Activated CD4-positive, alpha-beta T cell treated with anti-CD3 and anti-CD28 coated beads, Interleukin-2, amount 10 ng/mL, durations not matched to agents 7 days and 5 days (primary cell): ENCODE measurements at places on chromosomes 1 and 21.

- H3K27me3 ChIP-seq, result peaks cover 14% of the 10 kb centered on the region
- DNase-seq, result no peak
- peaks cover 69% of the 10 kb centered on the region for H3K36me3 ChIP-seq
- peaks cover 78% of the 10 kb centered on the region for H3K4me1 ChIP-seq
These were observed 8.0 kb downstream of the MAN1C1 start for GRCh38 chr1:25624604-25625003.

GRCh38 chr1:10662824-10663677, 133.4 kb downstream of the CASZ1 start:
- no peak for DNase-seq
- H3K4me3 ChIP-seq, result no peak overlapping the region
- no peaks in the 10 kb centered on the region for H3K27me3 ChIP-seq
- no peaks in the 10 kb centered on the region for H3K4me1 ChIP-seq
- H3K36me3 ChIP-seq, result no peaks in the 10 kb centered on the region
- no peak overlapping the region for H3K27ac ChIP-seq

GRCh38 chr1:203768256-203768655, 3.3 kb downstream of the LAX1 start:
- H3K27ac ChIP-seq, result peak overlapping the region; percentile 48
- DNase-seq, result no peak
- H3K4me1 ChIP-seq, result peaks cover 50% of the 10 kb centered on the region
- no peak overlapping the region for H3K4me3 ChIP-seq
- no peaks in the 10 kb centered on the region for H3K27me3 ChIP-seq

DNA sequence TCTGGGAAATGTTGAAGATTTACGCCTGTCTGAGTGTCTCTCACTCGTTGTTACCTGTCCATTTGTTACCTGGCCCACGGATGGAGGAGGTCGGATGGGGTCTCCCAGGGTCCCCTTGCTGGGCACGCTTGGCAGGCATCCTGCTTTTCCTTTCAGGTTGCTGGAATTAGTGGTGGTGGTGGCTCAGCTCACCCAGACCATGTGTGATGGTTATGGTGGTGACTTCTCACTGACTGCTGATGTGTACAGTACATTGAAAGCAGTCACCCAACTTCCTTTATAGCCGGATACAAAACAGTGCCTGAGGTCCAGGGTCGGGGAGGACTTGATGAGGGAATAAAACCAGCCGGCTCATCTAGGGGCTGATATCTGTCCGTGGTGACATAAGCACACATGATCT, 19.5 kb downstream of the MAPKAPK2 start:
- peak; percentile 30 for DNase-seq
- H3K36me3 ChIP-seq, result peaks cover 2% of the 10 kb centered on the region
- H3K4me1 ChIP-seq, result peaks cover 76% of the 10 kb centered on the region
- H3K4me3 ChIP-seq, result no peak overlapping the region

- no peak overlapping the region for H3K27ac ChIP-seq
- DNase-seq, result no peak
- H3K4me3 ChIP-seq, result no peak overlapping the region
- no peaks in the 10 kb centered on the region for H3K27me3 ChIP-seq
- H3K4me1 ChIP-seq, result peaks cover 13% of the 10 kb centered on the region
- H3K36me3 ChIP-seq, result peaks cover 15% of the 10 kb centered on the region
These were observed 25.1 kb downstream of the SYNJ1 start for GRCh38 chr21:32702702-32703101.

DNA sequence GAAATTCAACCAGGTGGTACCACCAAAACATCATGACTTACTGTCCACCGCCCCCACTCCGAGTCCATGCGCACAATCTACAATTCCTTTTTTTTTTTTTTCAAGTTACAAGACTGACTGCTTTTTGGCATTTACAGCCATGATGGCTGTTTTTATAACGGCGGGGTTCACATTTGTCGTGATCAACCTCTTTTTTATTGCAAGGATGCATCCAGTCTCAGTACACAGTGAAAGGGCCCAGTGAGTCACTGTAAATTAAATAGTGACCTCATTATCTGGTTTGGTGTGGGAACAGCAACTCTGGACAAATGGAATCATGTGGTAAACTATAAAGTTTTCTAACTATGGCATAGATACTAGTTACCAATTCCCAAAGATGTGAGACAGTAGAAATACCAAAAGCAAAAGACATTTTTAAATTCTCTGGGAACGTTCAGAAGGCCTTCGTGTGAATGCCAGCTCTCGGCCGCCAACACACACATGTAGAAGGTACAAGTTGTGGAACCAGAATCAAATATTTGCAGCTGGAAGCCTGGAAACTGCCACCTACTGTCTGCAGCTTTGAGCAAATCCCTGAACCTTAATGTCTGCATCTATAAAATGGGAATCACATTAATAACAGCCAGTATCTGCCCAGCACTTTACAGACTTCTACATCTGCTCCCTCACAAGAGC, 4.9 kb downstream of the GLIS1 start:
- H3K36me3 ChIP-seq, result no peaks in the 10 kb centered on the region
- H3K27me3 ChIP-seq, result peaks cover 51% of the 10 kb centered on the region
- no peak for DNase-seq
- H3K4me3 ChIP-seq, result no peak overlapping the region

DNA sequence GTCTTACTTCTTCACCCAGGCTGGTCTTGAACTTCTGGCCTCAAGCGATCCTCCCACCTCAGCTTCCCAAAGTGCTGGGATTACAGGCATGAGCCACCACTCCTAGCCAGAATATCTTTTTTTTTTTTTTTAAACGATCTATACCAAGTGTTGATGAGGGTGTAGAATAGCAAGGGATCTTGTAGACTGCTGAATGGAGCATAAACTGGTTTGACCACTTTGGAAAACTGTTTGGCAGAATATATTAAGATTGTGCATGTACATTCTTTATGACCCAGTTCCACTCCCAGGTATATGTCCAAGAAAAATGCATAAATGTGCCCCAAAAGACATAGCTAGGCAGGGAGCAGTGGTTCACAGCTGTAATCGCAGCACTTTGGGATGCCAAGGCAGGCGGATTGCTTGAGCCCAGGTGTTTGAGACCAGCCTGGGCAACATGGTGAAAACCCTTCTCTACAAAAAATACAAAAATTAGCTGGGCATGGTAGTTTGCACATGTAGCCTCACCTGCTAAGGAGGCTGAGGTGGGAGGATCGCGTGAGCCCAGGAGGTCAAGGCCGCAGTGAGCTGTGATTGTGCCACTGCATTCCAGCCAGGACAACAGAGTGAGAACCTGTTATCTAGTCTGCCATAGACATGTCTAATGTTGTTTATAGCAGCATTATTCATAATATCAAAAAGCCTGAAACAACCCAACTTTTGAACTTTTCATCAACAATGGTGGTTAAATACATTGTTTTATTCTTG, 184.0 kb downstream of the VPS13D start:
- H3K27me3 ChIP-seq, result no peaks in the 10 kb centered on the region
- peaks cover 80% of the 10 kb centered on the region for H3K36me3 ChIP-seq
- H3K27ac ChIP-seq, result no peak overlapping the region
- peaks cover 12% of the 10 kb centered on the region for H3K4me1 ChIP-seq
- no peak overlapping the region for H3K4me3 ChIP-seq
- DNase-seq, result no peak

- no peak for DNase-seq
- H3K4me1 ChIP-seq, result peaks cover 9% of the 10 kb centered on the region
- H3K27me3 ChIP-seq, result no peaks in the 10 kb centered on the region
- H3K36me3 ChIP-seq, result peaks cover 29% of the 10 kb centered on the region
- H3K4me3 ChIP-seq, result no peak overlapping the region
These were observed 103.2 kb upstream of the DMRTA2 start for GRCh38 chr1:50526431-50526830.

GRCh38 chr1:161099090-161099802, 1.1 kb downstream of the KLHDC9 start:
- no peak overlapping the region for H3K27ac ChIP-seq
- H3K4me3 ChIP-seq, result peak overlapping the region; percentile 63
- H3K36me3 ChIP-seq, result peaks cover 20% of the 10 kb centered on the region
- H3K27me3 ChIP-seq, result no peaks in the 10 kb centered on the region
- no peak for DNase-seq

DNA sequence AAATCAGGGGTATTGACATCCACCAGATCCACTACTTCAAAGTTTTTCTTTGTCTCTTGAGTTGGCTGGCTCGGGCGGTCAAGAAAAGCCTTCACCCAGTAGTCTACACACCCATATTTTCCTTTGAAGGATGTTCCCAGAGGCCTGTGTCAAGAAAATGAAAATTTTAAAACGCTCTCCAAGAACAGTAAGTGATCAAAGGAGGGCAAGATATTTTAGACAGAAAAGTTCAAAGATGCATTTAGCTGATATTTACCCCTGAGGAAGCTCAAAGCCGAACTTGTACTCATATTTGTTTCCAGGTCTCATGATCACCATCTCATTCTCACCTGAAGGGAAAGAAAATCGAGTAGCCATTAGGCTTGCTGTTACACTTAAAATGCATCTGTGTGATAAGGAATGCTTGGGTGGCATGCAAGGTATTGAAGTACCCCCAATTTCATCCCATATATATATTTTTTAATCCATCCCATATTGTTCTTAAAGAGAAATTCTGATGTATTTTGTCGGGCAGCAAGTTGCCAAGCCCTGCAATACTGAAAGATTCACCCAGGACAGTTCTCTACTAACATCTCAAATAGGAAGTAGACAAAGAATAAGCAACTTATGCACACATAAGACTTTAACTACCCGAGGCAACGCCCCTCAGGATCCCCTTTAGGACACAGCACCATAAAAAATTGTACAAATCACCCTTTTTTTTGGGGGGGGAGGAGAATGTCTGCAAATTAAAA, 1.1 kb downstream of the TXNIP start:
- peak overlapping the region; percentile 99 for H3K27ac ChIP-seq
- peaks cover 55% of the 10 kb centered on the region for H3K36me3 ChIP-seq
- H3K27me3 ChIP-seq, result no peaks in the 10 kb centered on the region
- DNase-seq, result no peak

DNA sequence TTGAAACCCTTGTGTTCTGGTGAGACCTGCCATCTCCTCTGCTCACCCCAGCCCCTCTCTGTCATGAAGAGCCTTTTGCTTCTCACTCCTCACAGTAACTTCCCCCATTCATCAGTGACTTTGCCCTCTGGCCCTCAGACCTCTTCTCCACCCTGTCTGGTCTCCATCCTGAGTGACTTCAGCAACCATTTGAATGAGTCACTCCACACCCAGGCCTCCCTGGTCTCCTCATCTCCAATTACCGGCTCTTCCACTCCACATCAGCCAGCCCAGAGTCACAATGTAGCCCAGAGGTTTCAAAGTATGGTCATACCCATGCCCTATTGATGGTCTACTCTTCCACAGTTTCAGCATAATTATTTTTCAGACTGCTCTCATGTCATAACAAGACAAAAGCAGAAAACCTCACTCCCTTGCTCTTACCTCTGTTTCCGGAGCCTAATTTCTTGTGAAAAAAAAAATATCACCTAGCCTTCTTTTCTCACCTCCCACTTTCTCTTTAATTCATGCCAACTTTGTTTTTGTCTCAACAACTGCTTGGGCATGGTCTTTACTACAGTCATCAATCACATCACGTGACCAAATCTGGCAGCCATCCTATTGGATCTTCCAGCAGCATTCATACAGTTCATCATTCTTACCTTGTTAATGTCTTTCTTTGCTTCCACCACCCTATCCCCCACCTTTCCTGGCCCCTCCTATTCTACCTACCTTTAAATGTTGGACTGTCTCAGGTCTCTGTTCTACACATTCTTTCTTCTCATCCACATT, 35.6 kb upstream of the NEK7 start:
- H3K27me3 ChIP-seq, result peaks cover 3% of the 10 kb centered on the region
- no peak for DNase-seq
- no peak overlapping the region for H3K4me3 ChIP-seq
- H3K4me1 ChIP-seq, result no peaks in the 10 kb centered on the region
- H3K27ac ChIP-seq, result no peak overlapping the region

DNA sequence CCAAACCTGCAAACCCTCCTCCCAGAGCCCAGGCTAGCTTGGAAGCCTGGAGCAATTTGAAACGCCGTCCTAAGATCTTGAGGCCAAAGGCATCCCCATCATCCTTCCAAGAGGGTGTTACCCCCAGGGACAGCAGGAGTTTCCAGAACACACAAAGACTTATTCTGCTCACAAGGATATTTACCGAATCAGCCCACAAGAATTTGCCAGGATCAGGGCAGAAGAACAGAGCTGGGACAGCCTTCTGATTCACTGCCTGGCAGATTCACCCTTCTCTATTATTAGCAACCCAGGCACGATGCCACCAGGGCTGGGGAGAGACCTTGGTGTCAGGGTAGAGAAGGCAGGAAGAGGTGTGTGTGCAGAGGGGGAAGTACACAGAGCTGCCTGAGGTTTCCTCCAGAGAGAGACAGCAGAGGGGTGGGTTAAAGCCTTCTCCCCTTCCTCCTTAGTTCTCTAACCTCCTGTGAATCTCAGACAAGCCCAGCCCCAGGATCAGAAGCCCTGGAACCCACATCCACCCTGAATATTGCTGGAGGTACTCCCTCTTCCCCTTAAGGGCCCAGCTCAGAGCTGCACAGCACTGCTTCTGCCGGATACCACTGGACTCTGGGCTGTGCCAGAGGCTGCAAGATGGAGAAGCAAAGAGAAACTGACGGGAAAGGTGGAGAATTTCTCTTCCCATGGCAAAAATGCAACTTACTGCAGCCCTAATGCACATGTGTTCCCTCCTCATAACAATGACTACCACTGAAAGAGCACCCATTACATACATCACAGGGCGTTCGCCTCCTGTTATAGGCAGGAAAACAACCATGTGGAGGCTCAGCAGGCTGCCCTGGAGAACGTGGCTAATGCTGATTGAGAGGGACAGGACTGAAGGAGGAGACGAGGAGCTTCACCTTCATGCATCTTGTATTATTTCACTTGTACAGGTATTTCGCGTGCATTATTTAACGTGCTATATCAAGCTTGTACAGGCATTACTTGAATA, 61.8 kb downstream of the ITPKB start:
- H3K27me3 ChIP-seq, result no peaks in the 10 kb centered on the region
- H3K4me1 ChIP-seq, result peaks cover 90% of the 10 kb centered on the region
- H3K36me3 ChIP-seq, result peaks cover 26% of the 10 kb centered on the region
- peak overlapping the region; percentile 68 for H3K4me3 ChIP-seq
- peak; percentile 81 for DNase-seq

DNA sequence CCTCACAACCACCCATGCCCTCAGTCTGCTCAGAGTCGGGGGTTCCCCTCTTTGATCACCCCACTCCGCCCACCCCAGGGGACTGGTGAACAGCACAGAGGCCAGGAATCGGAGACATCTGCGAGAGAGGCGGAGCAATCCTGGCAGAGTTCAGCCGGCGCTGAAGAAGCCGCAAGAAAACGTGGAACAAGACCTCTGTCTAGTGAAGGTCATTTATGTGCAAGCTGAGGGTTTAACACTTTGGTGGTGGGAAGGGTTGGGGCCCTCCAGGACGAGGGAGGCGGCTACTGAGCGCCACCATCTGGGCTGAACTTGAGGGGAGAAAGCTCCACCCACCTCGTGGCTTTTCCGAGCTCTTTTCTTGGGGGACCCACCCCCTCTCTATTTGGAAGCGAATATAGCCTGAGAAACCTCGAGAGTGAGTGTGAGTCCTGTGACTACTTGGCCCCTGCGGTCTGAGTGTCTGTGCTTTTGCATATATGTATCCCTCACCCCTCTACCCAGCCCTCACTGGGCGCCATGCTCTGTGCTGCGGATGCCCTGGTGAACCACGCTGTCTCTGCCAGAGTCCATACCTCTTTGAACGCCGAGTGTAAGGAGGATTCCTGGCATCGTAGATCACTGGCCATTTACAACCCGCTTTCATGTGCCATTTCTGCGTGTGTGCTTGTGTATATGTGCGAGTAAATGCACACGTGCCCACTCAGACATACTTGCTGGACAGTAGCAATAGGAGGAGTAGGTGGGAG, 1.2 kb upstream of the EPHA10 start:
- DNase-seq, result no peak
- H3K4me3 ChIP-seq, result no peak overlapping the region
- peaks cover 7% of the 10 kb centered on the region for H3K4me1 ChIP-seq
- H3K36me3 ChIP-seq, result no peaks in the 10 kb centered on the region
- H3K27me3 ChIP-seq, result peaks cover 69% of the 10 kb centered on the region
